NCI-H1417 (cell line): ENCODE measurements at places on chromosomes 16 and 17.

DNA sequence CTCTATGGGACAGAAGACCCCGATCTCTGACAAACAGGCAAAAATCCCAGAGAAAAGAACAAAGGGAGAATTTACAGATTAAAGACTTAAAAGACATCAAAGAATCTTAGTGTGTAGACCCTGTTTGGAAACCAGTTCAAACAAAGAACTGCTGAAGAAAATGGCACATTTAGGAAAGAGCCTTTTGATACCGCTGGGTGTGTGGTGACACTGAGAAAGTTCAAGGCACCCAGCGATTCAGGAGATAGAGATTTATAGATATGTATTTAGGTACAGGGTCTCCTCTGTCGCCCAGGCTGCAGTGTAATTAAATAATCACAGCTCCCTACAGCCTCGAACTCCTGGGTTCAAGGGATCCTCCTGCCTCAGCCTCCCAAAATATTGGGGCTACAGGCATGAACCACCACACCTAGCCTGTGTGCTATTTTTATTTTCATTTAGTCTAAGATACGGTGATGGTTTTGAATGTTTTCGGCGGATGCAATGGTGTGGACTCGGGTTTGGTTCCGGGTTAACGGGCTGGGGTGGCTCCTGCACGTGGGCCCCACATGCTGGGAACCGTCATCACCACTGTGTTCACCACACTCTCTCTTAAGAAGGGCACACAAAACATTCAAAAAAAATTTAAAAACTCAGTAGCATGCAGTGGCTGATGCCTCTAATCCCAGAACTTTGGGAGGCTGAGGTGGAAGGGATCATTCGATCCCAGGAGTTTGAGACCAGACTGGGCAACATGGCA is 114.0 kb downstream of the ZNF778 start:
- no peak for DNase-seq

GRCh38 chr16:47858333-47858982 is 297.3 kb downstream of the ABCC12 start:
- peak; percentile 24 for DNase-seq

- DNase-seq: no peak
Measured at GRCh38 chr16:23345237-23345636, 43.1 kb downstream of the SCNN1B start.

DNA sequence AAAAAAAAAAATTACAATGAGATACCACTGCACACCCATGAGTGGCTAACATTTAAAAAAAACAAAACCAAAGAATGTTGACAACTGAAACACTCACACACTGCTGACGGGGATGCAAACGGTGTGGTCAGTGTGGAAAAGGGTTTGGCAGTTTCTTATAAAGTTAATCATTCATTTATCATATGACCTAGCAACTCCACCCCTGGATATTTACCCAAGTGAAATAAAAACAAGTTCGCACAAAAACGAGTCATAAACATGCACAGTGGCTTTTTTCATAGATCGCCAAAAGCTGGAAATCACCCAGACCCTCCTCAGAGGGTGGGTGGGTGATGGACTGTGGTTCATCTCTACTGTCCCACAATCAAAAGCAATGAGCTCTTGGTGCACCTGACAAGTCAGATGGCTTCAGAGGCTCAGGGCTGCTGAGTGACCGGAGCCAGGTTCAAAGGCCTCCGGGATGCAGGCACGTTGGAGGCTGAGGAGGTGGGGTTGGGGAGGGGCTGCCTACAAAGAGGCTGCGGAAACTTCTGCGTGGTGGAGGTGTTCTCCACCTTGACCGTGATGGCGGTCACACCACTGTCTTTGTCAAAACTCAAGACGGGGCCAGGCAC is 14.2 kb downstream of the RAB40B start:
- no peak for DNase-seq

DNA sequence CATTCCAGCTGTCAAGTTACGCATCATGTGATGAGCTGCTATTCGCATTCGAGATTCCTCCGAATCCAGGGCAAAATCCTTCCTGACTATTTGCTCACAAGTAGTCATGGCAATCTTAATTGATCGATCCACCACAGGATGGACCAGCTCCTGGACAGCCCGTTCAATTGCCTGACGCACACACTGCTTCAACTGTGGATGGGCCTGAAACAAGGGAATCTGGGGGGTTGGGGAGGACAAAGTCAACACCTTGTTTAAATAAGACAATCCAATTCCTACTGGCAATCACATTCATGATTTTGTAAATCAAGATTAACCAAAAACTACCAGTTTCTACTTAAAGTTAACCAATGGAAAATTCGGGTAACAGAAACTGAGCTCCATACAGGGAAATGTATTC is 28.4 kb downstream of the SETD6 start:
- DNase-seq: no peak

- no peak for DNase-seq
Measured at GRCh38 chr16:48607056-48607825, 2.7 kb downstream of the N4BP1 start.

DNA sequence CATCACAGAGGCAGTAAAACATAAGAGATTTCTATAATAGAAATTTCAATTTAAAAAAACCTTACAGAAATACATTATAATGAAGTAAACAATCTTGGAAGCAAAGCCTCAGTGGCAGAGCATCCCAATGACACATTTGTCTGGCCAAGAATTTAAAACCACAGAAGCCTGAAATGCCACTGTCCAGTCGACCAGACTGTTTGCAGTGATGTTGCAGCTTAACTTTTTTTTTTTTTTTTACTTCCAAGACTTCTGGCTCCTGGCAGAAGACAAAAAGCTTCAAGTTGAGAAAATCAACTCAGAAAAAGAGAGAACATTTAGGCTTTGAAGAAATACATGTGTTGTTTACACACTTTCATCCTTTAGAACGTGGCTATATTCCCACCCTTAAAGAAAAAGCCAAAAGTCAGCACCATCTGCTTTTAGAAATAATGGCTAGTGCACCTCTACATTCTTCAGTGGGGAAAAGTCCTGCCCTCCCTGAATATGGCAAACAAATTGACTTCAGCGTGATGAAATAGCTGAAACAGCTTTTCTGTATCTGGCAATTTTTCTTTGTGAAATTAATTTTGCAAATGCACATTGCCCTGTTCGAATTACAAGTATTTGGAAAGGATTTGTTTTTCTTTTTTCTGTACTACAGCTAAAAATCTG is 205.5 kb upstream of the MON1B start:
- DNase-seq: no peak

- peak; percentile 5 for DNase-seq
Measured at GRCh38 chr17:16407911-16408588, 7.3 kb upstream of the TRPV2 start.

DNA sequence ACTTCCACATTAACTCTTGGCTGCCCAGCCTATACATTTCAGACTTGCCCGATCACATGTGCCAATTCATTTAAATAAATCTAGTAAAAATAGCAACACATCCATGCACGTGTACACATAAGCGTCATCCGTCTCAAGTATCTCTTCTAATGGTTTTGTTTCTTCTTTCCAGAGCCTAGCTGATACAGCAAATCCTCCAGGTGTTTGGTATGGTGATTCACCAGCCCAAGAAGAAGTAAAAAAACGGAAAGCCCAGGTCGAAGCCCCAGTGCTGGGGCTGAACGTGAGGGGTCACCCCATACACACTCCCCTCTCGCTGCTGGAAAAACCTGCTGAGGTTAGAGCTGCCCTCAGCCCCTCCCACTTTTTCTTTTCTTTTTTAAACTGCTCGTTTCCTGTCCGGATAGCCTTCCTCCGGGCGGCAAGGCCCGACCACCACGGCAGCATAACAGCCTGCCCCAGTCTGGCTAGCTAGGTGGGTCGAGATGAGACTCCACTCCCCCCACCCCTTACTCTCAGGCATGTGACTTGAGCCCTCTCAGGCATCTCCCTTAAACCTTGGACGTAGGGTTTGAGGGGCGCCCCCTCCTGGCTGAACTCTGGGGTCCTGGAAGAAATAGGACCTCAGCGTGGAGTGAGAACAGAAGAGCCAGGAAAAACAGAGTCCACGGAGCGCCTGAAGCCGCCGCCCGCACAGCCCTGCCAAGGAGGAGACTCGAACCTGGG is 13.9 kb upstream of the OR1F1 start:
- DNase-seq: no peak

DNA sequence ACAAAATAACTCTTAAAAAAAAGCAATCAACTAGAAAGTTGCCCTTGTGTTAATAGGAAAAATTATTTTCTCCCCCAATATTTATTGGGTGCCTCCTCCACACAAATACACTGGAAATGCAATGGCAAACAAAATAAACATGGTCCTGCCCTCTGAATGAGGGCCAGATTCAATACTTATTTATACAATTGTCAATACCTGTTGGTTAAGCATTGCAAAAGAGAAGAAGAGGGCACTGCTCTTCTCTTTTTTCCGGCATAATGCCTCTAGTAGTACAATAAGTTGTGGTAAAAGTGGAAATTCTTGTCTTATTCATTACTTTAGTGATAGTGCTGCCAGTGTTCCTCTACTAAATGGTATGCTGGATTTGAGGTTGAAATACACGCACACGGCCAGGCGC is 22.5 kb upstream of the ALDH3A2 start:
- no peak for DNase-seq

- DNase-seq: no peak
Measured at GRCh38 chr16:25563700-25564099, 128.1 kb upstream of the HS3ST4 start.

DNA sequence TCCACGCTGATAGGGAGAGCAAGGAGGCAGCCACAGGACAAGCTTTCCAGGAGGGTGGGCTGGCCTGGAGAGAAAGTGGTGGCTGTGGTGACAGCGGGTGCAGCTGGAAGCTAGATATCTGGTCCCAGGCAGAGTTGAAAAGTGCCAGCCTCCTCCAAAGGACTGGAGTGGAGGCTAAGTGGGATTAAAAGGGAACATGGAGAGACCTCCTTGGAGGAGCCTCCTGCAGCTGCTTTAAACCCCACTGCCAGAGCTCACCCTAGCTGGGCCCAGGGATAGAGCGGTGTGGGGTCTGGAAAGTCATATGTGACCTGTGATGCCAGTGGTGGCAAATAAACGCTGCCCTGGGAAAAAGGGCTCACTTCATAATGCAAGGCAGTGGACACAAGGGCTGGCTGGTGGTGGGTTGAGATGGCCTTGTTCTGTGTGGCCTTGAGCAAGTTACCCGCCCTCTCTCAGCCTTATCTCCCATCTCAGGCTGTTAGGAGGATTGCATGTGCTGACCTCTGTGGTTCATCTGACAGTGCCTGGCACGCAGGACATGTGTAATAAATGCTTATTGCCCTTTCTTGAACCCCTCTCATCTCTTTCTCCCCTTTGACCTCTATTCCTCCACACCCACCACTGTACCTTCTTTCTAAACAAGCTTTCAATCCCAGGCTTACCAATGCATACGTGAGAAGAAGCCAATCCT is 61.0 kb upstream of the LGALS9 start:
- no peak for DNase-seq

GRCh38 chr16:11029948-11030347 is 85.6 kb downstream of the CLEC16A start:
- DNase-seq: no peak

GRCh38 chr16:12254566-12254965 is 278.0 kb downstream of the SNX29 start:
- no peak for DNase-seq

DNA sequence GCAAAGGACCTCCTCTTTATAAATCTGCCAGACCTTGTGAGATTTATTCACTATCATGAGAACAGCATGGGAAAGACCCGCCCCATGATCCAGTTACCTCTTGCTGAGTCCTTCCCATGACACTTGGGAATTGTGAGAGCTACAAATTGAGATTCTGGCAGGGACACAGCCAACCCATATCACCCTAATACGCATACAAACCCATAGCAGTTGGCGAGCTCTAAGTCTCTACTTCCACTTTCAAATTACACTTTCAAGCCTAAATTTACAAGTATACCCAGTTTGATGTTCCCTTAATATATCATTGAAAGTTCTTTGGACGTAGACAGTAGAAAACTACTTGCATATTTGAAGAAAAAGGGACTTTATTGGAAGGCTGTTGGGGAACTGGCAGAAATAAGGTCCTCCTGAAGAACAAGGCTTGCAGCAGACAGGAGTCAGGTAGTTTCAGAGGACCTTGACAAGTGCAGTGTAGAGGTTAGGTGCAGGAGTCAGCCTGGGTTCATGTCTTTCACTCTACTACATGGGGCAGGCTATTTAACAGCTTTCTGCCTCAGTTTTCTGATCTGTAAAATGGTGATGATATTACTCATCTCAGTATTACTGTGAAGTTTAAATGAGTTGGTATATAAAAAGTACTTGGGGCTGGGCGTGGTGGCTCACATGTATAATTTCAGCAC is 107.9 kb upstream of the EEF2KMT start:
- no peak for DNase-seq

DNA sequence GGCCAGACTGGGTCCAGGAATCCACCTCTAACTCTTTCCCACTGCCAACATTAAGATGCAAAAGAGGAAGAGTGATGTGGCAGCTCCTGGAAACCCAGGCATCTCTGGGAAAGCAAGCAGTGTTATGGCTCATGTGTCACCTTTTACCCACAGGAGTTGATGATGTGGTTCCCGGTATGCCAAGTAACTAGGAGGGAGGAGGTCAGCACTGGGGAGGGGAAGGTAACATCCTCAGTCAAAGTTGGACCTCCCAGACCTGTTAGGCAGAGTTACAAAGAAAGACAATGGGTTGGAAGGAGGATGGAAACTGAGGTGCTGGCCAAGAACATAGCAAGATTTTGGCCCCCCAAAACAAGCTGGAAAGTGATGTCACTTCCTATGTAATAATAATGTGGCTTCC is 11.4 kb downstream of the KRABD2 start:
- DNase-seq: no peak

GRCh38 chr16:23160574-23160973 is 11.3 kb upstream of the USP31 start:
- no peak for DNase-seq

- DNase-seq: no peak
Measured at GRCh38 chr16:17775061-17775460, 304.3 kb upstream of the XYLT1 start.

GRCh38 chr16:23403547-23403946 is 49.4 kb downstream of the COG7 start:
- DNase-seq: no peak

DNA sequence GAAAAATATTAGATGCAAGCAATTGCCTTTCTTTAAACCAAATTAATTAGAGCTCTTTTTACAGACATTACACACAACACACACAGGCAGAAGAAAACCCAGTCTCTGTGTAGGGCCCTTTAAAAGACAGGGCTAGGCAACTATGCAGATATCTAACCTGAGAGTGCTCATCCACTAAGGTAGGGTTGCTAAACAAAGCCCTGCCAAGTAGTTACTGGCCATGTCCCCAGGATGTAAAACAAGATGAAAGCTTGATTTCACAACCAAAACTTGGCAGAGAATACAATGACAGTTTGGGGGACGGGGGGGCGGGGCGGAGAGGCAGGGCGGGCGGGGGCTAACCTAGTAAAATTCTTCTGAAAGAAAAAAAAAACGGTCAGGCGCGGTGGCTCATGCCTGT is 669.0 kb upstream of the CA10 start:
- DNase-seq: no peak

DNA sequence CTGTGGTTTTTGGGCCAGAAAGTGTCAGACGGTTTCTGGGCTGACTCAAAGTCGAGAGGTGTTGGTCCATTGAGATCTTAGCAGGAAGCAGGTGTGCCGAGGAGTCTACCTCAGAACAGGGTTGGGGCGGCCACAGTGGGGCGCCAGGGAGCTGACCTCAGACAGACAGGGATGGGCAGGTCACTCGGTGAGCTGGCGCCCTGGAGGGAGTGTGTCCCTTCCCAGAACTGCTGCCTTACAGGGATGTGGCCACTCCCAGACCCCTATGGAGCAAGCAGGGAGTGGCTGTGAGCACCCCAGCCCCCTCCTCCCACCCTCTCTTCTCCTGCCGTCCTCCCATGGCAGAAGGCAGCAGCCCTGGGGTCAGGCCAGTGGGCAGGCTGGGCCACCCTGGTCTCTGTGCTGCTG is 14.0 kb upstream of the DPEP1 start:
- peak; percentile 19 for DNase-seq

- DNase-seq: no peak
Measured at GRCh38 chr16:73092236-73092781, 44.4 kb upstream of the ZFHX3 start.
